Stimulated activated CD8-positive, alpha-beta memory T cell treated with anti-CD3 and anti-CD28 coated beads, Interleukin-4, amount 100 ng/mL, for 4 hours (primary cell): ENCODE measurements at places on chromosomes 3 and 15.

DNA sequence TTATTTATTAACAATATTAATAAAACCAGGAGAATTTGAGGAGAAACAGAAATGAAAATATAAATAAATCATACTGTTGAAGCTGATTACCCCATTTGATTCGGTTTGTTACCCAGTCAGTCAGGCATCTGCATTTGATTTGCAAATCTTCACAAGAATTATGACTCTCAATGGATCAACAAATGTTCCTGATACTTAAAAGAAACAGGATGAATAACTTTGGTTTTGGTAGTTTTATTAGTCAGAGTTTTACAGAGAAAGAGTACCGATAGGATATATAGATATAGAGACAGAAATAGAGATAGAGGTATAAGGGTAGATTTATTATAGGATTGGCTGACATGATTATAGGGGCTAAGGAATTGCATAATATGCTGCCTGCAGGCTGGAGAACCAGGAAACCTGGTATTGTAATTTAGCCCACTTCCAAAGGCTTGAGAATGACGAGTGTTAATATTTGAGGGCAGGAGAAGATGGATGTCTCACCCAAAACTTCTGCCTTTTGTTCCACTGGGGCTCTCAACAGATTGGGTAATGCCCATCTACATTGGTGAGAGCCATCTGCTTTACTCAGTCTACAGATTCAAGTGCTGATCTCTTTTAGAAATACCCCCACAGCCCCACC is 241.6 kb upstream of the COL8A1 start:
- DNase-seq = no peak

DNA sequence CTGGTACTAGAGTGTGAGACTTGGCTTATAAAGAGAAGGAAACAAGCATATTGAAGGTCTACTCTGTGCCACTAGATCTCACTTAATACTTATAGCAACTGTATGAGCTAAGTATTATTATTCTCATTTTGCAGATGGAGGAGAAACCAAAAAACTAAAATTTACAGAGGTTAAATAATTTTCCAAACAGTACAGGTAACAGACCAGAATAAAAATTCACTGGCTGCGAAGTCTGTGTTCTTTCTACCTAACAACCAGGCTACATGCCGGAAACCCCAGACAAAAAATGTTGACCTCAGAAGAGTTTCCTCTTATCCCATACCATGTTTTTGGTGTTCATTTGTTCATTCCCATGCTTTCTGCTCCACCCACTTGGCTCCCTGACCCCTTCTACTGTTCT is 46.6 kb downstream of the CMSS1 start:
- DNase-seq = no peak

- DNase-seq = peak; percentile 9
Measured at GRCh38 chr3:196274585-196274984, 12.9 kb downstream of the PCYT1A start.

DNA sequence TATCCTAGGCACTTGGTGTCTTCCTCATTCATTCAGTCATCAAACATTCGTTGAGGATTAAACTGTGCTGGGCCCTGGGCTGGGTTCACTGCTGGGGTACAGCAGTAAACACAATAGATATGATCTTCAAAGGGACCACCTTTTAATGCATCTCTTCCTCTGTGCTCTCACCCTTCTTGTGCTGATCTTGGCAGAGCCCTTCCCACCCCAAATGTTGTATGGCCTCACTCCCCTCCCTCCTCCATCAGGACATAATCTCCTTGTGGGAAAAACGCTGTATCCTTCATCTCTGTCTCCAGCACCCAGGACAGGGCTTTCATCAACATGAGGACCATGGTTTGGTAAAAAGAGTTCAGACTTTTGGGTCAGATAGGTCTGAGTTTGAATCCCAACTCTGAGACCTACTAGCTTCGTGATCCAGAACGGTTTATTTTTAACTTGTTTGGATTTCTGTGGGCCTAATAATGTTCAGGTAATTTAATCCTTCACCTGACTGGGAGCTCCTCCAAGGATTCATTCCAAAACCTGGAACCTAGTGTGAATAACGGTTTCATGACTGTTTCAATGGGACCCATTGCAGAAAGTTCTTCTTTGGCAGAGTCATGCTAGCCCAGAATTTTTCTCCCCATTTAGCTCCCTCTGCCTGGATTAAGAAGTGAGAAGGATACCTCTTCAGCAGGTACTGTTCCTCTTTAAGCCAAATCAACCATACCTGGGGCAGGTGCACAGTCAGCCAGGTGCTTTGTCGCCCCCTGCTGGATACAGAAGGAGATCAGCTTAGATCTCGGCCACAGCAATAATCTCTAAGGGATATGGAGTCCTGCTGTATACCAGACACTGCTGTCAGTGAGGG is 5.2 kb upstream of the WNT7A start:
- peak; percentile 56 for DNase-seq

DNA sequence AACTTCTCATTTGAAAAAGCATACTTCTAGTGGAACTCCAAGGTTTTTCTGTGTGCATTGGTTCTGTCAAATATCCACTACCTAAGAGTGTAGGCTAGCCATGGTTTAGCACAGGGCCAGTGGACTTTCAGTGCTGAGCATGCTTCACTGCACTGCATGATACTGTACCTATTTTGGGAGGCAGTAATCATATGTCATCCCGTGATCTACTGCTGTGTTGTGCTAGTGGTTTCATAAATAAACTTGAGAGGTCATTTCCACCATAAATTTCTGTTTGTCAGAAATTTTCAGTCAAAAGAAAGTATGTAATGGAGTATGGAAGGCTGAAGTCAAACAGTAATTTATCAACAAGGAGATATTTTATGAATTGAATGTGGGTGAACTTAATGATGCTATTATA is 203.6 kb downstream of the ROBO1 start:
- no peak for DNase-seq

GRCh38 chr3:48403533-48404439 is 26.1 kb downstream of the PLXNB1 start:
- no peak for DNase-seq

DNA sequence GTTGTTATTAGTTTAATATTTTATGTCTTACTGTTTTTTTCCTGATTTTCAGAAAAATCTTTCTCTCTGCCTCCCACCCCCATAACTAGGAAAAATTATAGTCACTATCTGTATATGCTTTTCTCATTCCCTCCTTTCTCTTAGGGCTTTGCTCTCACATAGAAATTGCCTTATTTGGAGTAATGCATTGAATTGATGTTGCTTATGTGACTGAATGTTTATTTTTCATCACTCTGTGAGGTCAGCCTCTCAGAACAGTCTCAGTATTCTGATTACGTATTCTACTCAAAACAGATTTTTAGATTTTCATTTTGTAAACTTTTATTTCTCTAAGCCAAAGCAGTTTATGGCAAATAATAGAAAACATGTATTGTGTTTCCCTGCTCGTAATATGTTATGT is 121.0 kb downstream of the SLMAP start:
- no peak for DNase-seq

GRCh38 chr3:155393316-155393715 is 99.8 kb upstream of the STRIT1 start:
- DNase-seq = no peak

- DNase-seq = no peak
Measured at GRCh38 chr3:118165413-118165812, 869.2 kb downstream of the IGSF11 start.

- DNase-seq = no peak
Measured at GRCh38 chr3:11582191-11582968, 61.3 kb downstream of the VGLL4 start.

- no peak for DNase-seq
Measured at GRCh38 chr3:7734456-7734855, 767.2 kb upstream of the LMCD1 start.

- no peak for DNase-seq
Measured at GRCh38 chr15:101248274-101248673, 3.6 kb downstream of the CHSY1 start.

- no peak for DNase-seq
Measured at GRCh38 chr3:17213102-17213501, 328.3 kb downstream of the PLCL2 start.

DNA sequence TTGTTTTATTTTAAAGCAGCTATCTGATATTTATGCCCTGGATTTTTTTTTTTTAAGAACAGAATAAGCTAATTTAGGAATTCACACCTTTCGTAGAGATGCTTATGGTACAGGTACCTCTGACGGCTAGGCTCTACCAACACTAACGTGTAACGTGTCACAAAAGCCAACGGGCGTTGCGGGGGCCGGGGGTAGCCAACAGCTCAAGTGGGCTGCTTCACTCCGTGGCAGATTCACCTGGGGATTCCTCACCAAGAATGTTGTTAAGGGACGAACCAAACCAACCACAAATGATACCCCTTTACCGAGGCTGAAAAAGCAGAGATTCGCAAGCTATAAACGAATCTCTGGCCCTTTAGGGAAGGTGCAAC is 1.0 kb downstream of the TMCC1 start:
- no peak for DNase-seq

DNA sequence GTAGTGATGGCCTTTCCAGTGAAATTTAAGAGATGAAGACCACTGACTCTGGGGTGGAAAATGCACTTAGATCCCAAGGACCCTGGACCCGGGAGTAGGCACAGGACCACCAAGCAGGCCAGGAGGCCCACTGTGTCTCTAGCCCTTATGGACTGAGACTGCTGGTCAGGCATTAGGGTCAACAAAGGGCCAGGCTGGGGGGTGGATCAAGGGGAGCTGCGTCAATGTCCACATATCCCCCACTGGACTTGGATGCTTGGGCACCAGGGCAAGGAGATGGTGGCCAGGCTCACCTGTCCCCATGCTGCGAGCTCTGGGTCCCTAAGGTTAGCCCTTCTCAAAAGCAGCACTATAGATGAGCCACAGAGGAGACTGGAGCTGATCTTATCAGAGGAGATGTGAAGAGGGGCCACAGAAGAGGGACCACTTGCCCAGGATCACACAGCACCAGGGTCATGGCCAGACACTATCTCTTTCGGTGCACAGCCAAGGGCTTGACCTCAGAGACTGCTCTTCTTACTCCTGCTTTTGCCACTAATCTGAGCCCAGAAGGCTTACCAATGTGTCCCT is 14.7 kb downstream of the RAB6B start:
- no peak for DNase-seq

- DNase-seq = no peak
Measured at GRCh38 chr15:37847776-37848175, 86.7 kb upstream of the TMCO5A start.

- DNase-seq = no peak
Measured at GRCh38 chr15:75185271-75186029, 16.2 kb upstream of the C15orf39 start.

GRCh38 chr15:77654975-77655374 is 22.3 kb upstream of the LINGO1 start:
- no peak for DNase-seq

GRCh38 chr3:8239718-8240695 is 261.6 kb upstream of the LMCD1 start:
- no peak for DNase-seq

- DNase-seq = no peak
Measured at GRCh38 chr3:194231929-194232832, 96.2 kb downstream of the HES1 start.

DNA sequence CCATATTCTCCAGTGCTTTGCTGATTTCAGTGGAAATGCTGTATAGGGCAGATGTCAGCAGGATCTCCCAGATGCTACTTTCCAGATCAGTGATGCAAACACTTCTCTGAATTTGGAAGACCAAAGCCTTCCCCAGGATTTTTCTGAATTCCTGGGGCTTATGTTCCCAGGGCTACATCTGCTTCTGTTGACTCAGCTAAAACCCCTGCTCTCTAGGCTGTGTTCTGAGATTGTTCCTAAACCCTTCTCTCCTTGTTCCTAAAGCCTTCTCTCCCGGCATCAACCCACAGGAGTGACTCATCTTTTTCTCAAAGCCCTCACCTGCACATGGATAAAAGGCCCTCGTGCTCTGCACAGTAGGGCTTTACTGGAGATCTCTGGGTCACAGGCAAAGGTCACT is 35.5 kb downstream of the FAH start:
- DNase-seq = no peak
